ENCODE measurements at places on chromosomes 5 and 9. TPM values are rescaled to one million over a fixed set of nuclear protein-coding genes. Genes with fewer than 3 reads are reported as not detected.

PAIP1 gene
- 89.9 TPM for total RNA-seq

DBH gene
- not detected for total RNA-seq

DRD1 gene
- total RNA-seq, result not detected

CYSRT1 gene
- total RNA-seq, result not detected

IFNB1 gene
- not detected for total RNA-seq

TAS2R1 gene
- not detected for total RNA-seq

Data from sigmoid colon (tissue), 7 donors.